ENCODE measurements at places on chromosomes 3 and 15.

- DNase-seq: no peak
Measured at GRCh38 chr3:46559091-46559704, 6.9 kb downstream of the LRRC2 start.

- no peak for DNase-seq
Measured at GRCh38 chr15:65757256-65757655, 34.8 kb downstream of the DENND4A start.

DNA sequence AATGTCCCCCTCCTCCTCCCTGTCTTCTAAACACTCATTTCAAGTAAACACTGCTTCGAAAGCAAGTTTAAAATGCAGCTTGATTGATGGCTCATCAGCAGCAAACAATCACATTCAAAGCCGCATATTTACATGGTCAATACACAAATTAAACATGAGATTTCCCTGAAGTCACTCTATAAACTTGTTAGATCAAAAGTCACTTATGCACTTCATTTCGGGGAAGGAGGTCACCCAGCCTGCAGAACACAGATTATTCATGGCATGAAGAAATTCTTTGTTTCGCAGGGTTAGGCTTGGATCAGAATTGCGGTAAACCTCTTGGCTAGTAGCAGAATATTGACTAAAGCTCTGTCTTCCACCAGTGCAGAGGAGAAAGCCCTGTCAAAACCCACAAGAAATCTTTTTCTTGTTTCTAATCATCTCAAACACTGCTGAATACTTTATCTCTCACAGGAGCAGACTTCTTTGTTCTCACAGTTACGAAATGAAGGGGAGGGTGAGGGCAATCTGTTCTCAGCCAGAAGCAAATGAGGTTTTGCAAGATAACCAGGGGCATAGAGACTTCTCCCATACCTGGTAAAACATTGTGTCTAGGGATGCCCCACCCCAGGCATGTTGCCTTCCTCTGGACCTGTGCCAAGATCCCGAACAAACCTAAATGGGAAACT lies 133.3 kb upstream of the CHL1 start:
- DNase-seq: no peak

- DNase-seq: no peak
Measured at GRCh38 chr3:30292192-30292893, 314.1 kb upstream of the TGFBR2 start.

GRCh38 chr3:171790898-171791691 lies 19.2 kb downstream of the PLD1 start:
- no peak for DNase-seq

GRCh38 chr15:68427963-68428362 lies 4.0 kb downstream of the ITGA11 start:
- no peak for DNase-seq

DNA sequence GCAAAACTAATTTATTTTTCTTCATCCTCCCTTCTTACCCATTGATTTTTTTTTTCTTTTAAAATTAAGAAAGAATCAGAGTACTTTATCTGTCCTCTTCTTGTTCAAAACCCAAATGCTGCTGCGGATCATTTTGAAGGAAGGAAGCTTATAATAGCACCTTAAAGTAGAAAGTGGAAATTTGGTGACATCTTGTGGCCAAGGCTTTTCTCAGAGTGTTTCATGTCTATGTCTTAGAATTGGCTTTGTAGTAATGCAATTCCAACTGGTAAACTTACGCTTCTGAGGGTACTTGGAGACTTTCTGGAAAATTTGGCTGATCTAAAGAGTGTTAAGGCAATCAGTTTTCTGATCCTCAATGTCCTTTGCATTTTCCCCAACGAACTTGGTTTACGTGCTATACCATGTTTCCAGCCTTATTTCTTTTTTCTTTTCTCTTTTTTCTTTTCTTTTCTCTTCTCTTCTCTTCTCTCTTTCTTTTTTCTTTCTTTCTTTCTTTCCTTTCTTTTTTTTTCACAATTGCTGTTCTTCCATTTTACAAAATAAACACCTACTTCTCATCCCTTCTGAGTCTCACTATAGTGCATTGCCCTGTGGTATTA lies 30.7 kb downstream of the C3orf38 start:
- DNase-seq: peak; percentile 22

DNA sequence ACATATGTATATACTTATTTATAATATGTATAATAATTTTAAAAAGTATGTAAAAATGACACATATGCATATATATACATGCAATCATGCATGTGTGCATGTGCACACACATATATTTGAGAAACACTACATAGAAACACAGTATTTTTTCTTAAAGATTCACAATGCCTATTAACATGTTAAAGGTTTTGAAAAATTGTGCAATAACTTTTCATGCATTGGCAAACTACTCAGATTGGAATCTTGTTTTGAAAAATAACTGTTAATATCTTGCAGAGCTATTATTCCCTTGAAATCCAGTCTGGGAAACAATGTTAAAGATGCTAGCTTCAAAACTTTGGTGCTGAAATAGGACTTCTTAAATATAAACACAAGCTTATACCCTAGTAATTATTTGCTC lies 256.2 kb upstream of the P2RY1 start:
- DNase-seq: no peak

- peak; percentile 44 for DNase-seq
Measured at GRCh38 chr3:32374788-32375595, 16.7 kb upstream of the CMTM7 start.

DNA sequence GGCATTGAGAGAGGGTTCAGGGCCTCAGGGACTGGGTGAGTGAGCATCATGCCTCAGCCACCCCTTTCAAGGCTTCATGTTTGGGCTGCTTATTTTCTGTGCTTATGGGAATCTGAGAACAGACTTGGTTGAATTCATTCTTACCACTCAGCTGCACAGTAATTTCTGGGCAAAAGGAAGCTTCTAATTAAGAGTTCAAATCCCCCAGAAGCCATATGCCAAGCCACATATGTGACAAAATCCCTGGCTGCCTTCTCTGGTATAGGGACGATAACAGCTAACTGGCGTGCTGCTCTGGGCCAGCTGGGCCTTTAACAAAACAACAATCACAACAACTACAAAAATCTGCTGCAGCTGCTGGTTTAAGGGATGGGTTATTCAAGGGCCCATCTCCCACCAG lies 181.0 kb upstream of the ANKRD28 start:
- no peak for DNase-seq

Data from germinal center (tissue), 1 donor.